AML-193 (cell line): ENCODE measurements at places on chromosomes 1 and 21.

- DNase-seq, result no peak
Measured at GRCh38 chr21:15171546-15171945, 106.7 kb upstream of the NRIP1 start.

DNA sequence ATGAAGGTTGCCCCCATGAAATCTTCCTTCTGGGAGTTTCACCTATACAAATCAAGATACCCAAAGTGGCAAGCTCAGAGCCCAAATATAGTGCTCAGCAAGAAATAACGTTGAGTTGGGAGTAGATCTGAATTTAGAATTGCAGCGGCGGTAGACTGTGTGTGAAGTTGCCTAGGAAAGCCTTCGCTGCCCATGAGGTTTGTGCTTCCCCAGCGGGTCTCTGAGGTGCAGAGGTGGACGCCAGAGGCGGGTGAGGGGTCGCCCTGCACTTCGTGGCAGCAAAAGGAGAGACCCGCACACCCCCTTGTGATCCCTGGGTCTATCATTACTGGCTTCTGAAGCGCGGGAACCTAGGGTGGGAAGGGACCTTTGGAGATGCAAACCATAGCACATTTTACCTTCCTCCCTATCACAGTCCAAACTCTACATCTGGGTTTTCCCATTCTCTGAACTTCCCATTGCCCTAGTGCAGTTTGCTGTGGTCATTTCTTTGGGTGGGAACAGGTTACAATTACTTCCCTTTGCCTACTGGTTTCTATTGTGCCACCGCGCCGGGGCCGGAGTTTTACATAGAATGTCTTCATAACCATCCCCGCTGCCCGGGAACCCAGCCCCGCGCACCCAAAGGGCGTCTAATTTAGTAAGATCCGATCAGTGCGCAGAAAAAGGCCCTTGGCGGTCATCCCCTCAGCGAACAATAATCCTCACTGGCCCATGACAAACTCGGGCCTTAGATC is 5.2 kb downstream of the TBX15 start:
- no peak for DNase-seq

GRCh38 chr1:84691122-84691783 is 992 bp upstream of the SSX2IP start:
- DNase-seq, result no peak

- no peak for DNase-seq
Measured at GRCh38 chr1:203628201-203629015, 1.8 kb downstream of the ATP2B4 start.

GRCh38 chr1:248886237-248886895 is 19.7 kb upstream of the PGBD2 start:
- no peak for DNase-seq

- DNase-seq, result no peak
Measured at GRCh38 chr1:37255136-37255795, 219.1 kb upstream of the ZC3H12A start.

DNA sequence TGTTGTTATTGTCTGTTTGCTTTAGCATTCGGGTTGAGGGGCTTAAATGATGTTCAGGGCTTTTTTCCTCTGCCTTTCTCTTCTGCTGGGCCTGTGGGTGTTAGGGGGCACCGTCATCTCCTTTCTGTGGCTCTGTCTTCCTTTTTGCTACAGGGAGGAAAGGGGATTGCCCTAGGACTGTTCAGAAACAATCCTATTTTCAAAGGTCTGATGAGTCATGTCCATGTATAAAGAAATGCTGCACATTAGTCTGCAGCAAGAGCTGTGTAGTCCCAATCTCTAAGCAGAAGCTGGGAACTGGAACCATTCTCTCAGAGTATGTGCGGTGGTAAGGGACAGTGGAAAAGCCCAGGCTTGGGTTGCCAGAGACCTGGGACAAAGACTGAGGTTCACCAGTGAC is 462.3 kb downstream of the OMA1 start:
- DNase-seq, result no peak

- no peak for DNase-seq
Measured at GRCh38 chr1:15918962-15919715, 56.8 kb downstream of the ZBTB17 start.

DNA sequence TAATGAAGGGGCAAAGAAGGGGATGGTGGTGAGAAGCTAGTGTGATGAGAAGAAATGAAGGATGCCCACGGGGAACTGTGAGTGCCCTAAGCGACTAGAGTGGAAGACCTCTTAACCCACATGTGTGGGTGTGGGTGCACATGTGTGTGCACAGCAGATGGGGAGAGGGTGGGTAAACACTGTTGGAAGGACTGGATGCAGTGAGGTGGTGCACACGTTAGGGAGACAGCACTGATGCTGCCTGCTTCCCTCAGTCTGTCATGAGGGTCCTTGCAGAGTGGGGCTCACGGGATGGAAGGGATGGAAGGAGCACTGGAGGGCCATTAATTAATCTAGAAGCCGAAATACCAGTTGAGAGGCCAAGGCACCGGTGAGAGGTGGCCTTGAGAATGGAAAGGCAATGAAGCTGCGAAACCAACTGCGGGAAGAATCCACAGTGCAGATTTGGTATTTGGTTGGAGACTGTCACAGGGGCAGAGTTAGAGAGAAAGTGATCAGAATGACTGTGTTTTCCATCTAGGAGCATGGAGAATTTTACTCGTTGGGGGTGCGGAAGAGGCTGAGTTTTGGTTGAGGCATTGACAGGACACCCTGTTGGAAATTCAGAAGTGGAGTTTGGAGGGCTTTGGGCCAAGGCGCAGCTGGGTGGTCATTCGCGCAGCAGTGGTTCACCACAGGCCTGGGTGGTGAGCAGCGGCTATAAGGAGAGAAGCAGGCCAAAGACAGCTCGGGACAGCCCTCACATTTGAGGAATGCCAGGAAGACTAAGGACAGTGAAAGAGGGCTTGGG is 15.8 kb downstream of the RCSD1 start:
- no peak for DNase-seq

- DNase-seq, result no peak
Measured at GRCh38 chr1:43936431-43937151, 3.0 kb downstream of the ARTN start.

GRCh38 chr21:32207406-32207716 is 71.5 kb downstream of the MIS18A start:
- DNase-seq, result no peak

GRCh38 chr21:16419188-16419921 is 689.6 kb downstream of the USP25 start:
- no peak for DNase-seq

DNA sequence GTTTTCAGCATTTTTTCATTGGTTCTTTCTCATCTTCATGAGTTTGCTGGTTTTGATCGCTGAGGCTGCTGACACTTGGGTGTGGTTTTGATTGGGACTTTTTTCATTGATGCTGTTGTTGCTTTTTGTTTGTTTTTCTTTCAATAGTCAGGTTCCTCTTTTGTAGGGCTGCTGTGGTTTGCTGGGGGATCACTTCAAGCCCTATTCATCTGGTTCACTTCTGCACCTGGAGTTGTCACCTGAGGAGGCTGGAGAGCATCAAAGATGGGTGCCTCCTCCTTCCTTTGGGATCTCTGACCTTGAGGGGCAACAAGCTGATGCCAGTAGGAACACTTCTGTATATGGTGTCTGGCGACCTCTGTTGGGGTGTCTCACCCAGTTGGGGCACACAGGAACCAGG is 1279.9 kb upstream of the TMPRSS15 start:
- no peak for DNase-seq

DNA sequence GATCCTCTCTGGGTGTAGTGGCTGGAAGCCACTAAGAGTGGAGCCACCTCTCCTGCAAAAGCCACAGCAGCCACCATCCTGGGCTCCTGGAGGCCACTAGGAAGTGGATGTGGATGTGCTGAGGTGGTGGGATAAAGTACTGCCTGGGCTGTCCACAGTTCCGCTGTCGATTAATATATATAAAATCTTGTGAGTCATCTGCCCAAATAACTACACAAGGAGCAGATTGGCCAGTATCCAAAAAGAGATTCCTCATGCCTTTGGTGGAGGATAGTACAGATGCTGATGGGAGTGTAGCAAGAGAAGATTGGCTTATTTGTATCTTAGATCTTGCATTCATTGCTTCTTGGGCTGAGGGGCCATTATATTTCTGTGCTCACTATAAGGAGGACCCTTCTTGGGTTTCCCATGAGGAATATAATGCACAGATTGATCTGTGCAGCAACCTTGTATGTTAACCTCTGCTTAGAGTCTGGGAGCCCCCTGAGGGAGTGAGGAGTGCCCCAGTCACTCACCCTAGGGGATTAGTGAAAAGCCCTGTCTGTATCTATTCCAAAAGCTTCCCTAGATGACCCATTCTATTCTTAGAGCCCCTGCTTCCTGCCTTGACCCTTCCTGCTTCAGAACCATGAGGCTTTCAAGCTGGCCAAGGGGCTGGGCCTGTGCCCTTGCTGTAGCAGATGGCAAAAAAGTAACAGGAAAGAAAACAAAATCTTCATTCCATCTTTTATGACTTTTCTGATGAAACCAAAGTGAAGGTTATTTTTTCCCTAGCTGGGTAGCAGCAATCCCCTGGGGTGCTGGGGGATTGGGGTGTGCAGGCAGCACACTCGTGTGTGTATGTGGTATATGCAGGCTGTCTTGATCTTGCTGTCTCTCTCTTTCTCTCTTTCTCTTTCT is 31.7 kb downstream of the RCSD1 start:
- no peak for DNase-seq

GRCh38 chr1:243246916-243247315 is 8.2 kb downstream of the CEP170 start:
- DNase-seq, result peak; percentile 37

DNA sequence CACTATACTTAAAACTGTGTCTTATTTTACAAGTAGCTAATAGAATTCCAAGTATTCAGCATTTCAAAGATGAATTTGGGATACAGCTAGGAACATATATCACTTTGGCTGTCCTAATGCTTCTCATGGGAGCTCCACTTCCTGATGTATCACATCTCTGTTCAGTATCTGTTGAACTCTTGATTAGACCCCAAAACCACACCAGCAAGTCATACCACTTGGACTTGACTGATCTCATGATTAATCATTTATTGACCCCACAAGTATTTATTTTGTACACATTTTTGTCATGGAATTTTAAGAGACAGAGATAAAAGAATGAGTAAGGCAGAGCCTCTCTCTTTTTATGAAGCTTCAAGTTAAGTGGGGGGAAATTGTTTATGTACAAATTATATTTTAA is 30.0 kb downstream of the TMPRSS15 start:
- no peak for DNase-seq

DNA sequence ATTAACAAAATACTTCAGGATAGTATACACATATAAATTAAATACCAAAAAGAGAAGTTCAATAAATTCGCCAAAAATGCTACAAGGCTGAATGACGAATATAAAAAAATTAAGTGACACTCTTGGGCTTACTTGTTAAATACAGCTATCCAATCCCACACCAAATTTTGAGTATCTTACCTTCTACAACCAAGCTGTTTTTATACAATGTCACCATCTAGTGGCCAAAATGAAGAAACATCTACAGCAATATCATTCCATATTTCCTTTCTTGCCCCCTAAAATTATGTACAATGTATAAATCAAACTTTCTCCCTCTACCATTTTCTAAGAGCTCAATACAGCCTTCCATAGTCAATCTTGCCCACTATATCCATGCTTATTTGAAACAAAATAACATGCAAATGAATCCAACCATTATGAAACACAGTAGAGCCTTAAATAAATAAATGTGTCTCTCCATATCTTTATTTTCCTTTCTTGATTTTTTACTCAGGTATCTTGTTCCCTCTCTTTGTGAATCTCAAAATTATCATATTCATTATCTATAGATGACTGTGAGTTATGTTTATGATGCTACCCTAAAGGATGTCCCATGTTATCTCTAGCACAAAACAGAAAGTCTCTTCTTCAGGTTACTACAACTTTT is 86.3 kb downstream of the ACBD6 start:
- DNase-seq, result peak; percentile 62

- DNase-seq, result peak; percentile 75
Measured at GRCh38 chr1:36088577-36089392, at the start of gene ADPRS. TSS of gene ADPRS (plus strand) at chr1:36088892. CDS start at chr1:36088905, 13 bp downstream.

GRCh38 chr1:234570329-234571120 is 39.5 kb downstream of the IRF2BP2 start:
- no peak for DNase-seq

DNA sequence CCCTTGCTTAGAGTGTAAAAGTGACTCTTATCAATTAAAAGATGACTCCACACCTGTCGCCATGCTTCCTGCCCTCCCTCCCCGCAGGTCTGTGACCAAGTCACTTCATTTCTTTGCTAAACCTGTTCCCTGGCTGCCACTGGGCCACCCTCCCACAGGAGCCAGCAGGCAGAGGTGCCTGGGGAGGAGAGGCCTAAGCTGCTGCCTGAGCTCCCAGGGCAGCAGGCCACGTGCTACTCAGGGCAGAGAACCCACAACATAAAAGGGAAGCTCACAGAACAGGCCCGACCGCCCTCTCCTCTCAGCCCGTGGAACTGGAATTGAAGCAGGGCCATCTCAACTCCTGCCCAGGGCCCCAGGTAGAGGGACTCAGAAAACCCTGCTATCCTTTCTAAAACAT is 4.9 kb downstream of the C1orf198 start:
- peak; percentile 77 for DNase-seq
